M059J (cell line): ENCODE measurements at places on chromosomes 5 and 9. TPM values are rescaled to one million over a fixed set of nuclear protein-coding genes. Genes with fewer than 3 reads are reported as not detected.

ROR2 gene
- 0.94 and 2.9 TPM in 2 replicates for total RNA-seq

DNA sequence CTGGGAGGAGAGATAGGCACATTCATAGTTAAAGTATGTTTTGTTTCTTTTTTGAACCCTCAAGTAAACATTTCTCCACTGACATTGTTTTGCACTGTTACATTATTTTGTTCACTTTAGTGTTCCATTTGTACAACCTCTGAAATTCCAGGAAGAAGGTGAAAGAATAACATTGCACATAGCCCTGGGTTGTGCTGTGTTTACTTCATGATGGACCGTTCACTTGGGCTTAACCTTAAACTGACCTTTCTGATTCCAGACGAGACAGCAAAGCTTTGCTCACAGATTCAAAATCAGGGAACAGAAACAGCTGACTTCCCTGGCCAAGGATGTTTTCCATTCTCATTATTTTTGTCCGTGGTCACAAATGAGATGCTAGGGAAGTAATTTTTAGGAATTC, 42.8 kb upstream of the GDNF start:
- DNase-seq, result peak; percentile 77

GRCh38 chr5:120628156-120628555, 164.1 kb downstream of the PRR16 start:
- no peak for DNase-seq

DNA sequence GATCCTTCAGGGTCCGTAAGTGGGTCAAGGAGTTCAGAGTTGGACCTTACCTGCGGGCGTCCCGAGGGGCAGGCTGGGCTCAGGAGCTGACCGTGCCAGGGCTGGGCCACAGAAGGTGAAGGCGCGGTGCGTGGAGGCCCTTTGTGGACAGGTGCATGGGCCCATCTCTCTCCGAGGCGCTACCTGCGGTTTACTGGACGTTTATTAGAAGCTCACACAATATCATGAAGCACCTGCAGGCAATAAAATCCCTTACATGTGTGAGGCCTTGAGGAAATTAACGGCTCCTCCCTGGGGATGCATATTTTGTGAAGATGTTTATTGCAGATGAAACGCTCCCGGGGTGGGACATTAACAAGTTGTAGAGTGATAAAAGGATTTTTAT, 79.8 kb upstream of the LMX1B start:
- no peak for DNase-seq

DNA sequence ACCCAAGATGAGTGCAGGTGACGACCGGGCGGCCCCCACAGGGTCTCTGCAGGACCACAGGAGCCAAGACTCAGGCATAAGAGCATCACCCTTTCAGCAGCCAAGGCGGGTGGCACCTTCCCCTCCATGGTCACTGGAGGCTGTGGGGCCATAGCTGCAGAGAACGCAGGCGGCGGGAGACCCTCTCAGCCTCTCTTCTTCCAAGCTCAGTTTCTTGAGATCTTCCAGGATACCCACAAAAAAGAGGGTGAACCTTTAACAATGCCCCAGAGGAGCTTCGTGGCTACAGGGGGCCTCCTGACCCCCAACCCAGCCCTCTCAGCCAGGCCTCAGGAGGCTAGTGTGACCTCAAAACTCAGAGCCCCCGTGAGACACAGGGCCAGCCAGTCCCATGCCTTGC, 5.8 kb upstream of the TBC1D9B start:
- DNase-seq, result no peak
